Fibroblast of skin of abdomen (primary cell): ENCODE measurements at places on chromosomes 2 and 18.
A peak's percentile ranks its signal among the peaks of the same experiment; 100 is the strongest.

DNA sequence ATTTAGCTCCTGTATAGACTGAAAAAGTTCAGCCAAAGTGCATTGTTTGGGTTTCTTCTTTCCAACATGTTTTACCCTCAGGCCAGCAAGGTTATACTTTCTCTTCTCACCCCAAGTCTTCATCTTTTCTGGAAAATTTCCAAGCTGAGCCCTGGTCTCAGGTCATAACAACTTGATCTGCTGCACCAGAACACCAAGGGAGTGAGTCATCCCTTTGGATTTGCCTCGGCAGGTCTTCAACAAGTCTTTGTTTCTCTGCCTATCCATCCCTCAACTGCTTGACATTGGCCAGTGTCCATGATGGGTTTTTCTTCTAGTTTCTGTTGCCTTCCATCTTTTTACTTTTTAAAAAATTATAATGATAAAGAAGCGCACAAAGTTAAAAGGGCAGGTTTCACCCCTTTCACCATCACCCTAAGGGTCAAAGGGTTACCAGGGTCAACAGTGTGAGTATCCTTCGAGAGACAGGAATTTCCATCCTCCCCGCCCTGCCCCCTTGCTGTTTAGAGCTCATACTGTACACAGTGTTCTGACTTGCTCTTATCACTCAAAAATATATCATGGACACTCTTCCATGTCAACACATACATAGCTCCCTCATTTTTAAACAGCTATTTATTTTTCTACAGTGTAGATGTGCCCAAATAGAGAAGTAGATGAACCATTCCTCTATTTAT is 5.7 kb upstream of the SPATS2L start:
- DNase-seq: peak; percentile 78

DNA sequence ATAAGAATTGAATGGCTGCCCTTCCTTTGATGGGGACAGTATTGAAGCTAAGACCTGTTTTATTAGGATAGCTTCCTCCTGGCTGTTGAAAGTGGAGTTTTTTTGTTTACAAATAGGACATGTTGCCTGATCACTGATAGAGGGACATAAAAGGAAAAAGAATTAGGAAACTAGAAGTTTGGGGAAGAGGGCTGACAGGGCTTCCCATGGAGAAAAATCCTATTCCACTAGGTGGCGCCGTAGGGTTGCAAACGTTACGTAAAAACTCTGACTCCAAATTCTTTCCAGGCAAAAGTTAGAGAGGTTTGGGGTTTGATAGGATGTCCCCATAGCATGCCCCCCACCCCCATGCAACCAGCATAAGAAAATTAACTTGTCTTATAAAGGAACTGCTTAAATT is 11.1 kb upstream of the RBFA start:
- DNase-seq: no peak

DNA sequence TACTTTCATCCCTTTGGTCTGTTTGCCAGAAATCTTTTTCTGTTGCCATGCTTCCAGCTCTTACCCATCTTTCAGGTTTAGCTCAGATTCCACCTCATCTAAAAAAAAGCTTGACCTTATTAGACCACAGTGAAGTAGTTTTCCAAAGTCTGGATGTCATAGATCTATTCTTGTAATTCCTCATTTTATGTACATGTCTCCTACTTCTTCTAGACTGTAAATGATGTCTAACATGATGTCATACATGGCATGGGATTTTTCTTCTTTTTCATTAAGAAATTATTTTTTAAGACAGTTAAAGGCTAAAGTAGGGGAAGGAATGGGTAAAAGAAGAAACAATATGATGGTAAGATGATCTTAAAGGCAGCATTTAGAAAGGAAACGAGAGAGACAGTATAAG is 11.3 kb downstream of the GLS start:
- DNase-seq: no peak

- DNase-seq: no peak
These were observed 45.1 kb downstream of the NTSR2 start for GRCh38 chr2:11624893-11625292.

DNA sequence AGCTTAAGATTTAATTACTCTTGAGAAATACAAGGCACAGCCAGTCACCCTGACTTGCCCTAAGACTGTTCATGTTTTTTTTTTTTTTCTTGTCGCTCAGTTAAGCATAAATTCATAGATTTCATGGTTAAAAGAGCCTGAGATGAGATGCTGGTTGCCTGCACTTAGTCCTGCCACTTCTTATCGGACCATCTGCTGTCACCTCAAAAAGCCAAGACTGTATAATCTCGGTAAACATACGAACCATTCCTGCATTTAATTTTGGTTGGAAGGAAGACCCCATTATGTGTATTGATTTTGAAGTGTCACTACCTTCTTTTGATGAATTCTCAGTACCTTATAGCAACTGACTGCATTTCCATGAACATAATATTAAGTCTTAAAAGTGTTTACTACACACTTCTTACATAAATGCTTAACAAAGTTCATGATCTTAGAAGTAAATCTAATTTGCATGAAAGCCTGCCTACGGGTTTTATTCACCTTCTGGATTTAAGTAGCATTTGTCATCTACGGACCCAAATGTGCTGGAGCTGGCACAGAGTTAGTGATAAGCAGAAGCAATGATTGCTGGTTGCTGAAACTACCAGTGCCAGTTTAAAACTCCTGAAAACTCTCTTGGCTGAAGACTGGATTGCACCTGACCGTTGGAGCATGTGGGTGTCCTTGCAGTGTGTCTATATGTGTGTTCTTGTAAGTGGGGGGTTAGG is 843.4 kb downstream of the TMEM182 start:
- no peak for DNase-seq

DNA sequence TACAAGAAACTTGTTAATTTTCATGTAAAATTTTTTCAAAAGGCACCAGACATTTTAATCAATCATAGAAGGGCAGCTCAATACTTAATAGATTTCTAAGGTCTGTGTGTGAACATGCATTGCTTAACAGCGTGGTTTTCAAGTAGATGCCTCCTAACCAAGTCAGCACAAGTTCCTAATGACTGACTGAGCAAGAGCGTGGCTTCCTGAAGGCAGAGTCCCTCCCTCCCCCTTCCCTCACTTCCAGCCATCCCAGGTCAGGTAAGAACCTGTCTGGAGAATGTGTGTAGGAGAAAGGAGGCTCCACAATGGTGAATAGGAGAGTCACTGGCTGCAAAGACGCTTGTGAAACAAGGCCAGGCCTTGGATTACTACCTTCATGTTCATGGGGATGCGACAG is 33.5 kb upstream of the DAPL1 start:
- DNase-seq: peak; percentile 79

DNA sequence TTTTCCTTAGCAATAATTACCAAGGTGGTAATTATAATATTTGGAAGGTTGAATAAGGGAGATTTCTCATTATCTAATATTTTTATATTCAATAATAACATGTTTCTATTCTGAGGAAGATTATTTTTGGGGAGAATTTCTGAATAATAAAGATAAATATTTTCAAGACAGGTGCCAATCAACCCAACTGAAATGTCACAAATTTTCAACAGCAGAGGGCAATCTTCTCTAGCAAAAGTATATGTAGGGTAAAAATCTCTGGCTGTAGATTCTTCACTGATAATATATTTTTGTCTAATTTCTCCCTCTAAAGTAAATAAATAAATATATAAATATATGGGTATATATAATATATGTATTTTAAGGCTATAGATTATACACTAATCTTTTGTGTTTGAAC is 1187.2 kb upstream of the CRIM1 start:
- no peak for DNase-seq

- DNase-seq: no peak
These were observed 78.5 kb upstream of the PTPRM start for GRCh38 chr18:7488571-7488970.

- no peak for DNase-seq
These were observed 113.3 kb downstream of the TFCP2L1 start for GRCh38 chr2:121171625-121172119.

- no peak for DNase-seq
These were observed 190.1 kb downstream of the ZNF385B start for GRCh38 chr2:179671043-179671981.

DNA sequence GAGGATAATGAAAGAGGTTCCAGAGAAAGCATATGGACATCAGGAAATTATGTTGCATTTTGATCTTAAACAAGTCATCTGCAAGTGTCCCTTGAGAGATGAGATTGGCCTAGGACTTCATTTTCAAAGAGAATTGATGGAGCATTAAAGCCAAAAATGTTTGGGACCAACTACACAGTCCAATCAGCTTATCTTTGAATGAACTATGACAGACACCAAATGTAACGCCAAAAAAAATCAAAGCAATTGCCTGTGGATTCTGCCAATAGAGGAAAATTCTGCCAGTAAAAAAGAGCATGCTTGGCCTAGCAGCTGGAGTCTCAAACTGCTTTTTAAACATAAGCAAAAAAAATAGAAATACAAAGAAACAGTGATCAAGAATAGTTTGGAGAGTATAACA is 594.5 kb upstream of the CHAC2 start:
- no peak for DNase-seq

- no peak for DNase-seq
These were observed 148.3 kb upstream of the SRD5A2 start for GRCh38 chr2:31729065-31729439.

DNA sequence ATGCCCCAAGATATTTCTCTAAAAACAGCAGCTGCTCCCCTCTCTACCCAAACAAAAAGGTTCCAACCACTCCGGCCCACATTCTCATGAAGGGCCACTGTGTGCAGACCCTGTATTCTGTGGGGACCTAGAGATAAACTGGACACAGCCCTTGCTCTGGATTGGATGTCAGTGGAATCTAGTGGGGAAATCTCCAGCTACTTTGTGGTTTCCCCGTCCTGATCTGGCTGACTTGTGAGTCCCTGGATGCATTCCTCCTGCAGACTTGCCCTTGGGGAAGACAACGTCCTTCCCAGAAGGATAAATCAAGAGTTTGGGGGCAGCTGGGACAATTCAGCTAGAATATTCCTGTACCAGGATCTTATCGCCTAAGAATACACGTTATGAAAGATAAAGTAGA is 151.1 kb downstream of the FSHR start:
- DNase-seq: peak; percentile 45

- DNase-seq: no peak
These were observed 25.9 kb downstream of the LRRC30 start for GRCh38 chr18:7256618-7257425.

DNA sequence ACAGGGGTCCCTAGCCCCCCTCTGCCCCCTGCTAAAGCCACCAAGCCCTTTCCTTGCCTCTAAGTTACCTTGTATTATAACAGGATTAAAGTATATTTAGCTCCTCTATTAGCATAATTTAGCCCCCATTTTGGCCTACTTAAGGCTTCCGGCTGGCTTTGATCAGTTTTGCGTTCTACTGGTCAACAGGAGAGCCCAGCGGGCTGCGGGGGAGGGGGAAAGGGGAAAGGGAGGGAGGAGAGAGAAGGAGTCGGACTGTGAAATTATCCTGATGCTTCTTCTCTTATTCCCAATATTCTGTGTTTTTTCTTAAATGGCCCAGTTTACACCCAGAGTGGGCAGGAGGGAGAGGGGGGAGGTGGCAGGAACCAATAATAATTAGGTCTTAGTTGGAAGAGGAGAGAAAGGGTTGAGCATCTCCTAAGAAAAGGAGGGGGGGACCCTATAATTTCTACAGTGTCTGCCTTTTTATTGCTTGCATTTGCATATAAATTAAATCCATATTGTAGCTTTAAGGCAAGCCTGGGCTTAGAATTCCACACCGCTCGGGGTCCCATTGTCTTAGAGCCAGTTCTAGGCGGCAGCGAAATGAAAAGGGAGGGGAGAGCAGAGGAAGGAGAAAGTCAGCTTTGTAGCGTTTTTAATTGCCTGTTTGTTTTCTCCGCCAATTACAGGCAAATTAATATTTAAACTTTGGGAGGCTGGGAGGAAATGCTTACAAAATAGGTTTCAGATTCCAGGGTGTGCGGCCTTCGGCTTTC is 39.6 kb downstream of the EN1 start:
- DNase-seq: peak; percentile 28
